ENCODE measurements at places on chromosomes 6 and 20. TPM values are rescaled to one million over a fixed set of nuclear protein-coding genes. Genes with fewer than 3 reads are reported as not detected.

FAM83B gene
- 0.13 TPM for total RNA-seq

ELOVL2 gene
- total RNA-seq, result 9.1 TPM

SCUBE3 gene
- total RNA-seq, result 0.05 TPM

EPPIN gene
- total RNA-seq, result not detected

RAB32 gene
- total RNA-seq, result 34.3 TPM

PNLDC1 gene
- total RNA-seq, result 0.17 TPM

ULBP3 gene
- total RNA-seq, result 4.0 TPM

KIAA1755 gene
- 0.12 TPM for total RNA-seq

SMLR1 gene
- total RNA-seq, result not detected

All from A549 treated with DMSO at 1 μM for 4 hours (cell line).